ENCODE measurements at places on chromosomes 11 and 22.

- peak; percentile 37 for ATAC-seq
These were observed 137.0 kb downstream of the SLC1A2 start for GRCh38 chr11:35282221-35282882.

DNA sequence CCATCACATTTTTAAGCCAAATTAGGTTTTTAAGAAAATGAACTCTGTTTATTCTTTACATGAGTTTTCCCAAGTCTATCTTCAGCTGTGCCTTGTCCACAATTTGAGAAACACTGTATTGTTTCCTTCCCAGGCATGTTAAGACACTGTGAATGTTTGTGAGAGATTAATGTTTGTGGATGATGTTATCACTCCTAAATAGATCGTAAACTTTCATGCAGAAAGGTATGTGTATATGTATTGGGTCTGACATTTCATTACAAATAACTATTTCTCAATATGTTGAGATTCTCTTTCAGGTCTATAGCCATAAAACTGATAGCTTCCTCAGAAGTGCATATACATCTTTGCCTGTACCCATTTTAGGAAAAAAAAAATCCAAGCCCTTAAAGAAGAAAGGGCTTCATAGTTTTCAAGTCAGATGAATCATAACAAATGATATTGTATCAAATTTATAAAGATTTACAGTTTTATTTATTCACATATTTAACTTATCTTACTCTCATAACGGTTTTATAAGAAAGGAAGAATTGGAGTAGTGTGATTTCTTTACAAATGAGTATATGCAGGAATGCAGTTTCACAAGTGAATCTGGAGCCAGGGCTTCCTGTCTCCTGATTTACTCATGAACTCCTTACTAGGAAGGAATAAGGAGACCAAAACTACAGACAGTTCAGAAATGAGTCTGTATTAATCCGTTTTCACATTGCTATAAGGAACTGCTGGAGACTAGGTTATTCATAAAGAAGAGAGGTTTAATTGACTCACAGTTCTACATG is 11.2 kb downstream of the OR8D1 start:
- ATAC-seq, result no peak

DNA sequence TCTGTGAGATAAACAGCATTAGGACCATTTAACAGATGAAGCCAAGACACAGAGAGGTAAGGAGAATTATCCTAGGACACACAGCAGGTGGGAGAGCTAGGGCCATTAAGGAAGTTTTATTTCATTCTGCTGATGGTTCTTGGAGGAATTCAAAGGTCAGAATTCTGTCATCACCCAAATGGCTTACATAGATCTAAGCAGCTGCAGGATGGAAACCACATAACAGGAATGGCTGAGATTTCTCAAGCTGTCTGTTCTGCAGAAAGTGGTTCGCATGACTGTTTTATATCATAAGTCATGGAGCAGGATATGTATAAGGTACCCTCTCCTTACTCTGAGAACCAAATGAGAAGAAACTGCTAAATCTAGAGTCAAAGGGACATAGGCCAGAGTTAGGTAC is 163.2 kb upstream of the NARS2 start:
- ATAC-seq, result no peak

DNA sequence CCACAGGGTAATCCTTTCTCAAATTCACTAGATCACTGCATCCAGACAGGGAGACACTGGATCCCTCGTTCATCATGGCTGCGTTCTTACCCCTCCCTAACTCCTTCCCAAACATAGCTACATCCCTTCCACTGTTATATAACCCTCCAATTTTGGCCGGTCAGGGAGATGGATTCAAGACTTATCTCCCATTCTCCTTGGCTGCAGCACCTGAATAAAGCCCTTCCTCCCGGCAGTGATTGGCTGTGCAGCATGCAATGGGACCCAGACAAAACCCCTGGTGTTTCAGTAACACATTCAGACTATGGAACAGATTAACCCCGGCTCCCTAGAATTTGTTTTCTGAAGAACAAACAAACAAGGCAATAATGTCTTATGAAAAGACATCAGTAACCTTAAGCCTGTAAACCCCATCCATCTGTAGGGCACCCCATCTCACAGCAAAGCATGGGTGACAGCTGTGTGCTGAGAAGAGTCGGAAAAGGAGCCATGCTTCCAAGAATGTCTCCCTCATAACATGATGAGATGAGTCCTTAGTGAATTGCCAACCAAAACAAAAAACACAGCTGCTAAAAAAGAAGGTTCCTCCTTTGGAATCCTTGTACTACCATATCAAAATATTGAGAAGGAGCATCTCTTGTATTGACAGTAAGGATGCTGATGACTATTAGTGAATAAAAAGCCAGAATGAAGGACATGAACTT is 5.0 kb downstream of the MIF start:
- ATAC-seq, result no peak

DNA sequence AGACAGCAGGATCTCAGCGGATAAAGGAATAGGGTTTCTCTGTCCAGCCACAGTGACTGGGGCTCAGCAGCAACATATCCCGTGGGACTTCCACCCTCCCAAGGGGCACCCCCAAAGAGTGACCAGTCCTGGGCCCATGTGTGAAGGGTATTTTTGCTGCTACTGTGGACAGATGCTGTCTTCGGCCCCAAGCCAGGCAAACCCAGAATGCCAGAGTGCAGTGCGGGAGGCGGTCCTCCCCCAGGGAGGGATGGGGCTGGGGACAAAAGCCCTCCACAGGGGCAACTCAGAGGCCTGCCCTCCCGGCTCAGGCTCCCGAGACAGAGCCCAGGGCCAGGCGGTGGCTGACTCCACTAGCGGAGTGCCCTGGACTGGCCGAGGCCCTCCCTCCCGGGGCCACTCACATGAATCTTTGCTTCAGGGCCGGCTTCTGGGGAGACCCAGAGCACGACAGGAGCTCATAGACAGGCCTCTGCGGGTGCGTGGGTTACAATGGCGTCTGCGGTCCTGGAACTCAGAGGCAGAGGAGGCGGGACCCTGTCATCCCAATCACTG is 34.7 kb upstream of the WNT7B start:
- ATAC-seq, result no peak

DNA sequence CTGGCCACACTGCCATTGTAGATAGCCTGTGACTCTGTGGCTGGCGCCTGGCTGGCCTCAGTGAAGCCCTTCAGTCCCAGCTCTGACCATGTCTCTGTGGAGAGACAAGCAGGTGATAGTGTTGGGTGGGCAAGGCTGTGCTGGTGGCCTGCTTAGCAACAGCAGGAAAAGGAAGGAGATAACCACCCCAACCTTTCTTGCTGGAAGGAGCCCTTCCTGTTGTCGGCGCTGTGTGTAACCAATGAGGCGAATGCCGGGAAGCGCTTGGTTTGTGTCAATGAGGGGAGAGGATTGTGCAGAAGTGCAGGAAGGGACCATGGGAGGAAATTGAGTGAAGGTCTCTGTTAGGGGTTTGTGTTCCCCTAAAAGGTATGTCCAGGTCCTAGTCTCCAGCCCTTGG is 27.3 kb downstream of the PARVB start:
- ATAC-seq, result no peak

DNA sequence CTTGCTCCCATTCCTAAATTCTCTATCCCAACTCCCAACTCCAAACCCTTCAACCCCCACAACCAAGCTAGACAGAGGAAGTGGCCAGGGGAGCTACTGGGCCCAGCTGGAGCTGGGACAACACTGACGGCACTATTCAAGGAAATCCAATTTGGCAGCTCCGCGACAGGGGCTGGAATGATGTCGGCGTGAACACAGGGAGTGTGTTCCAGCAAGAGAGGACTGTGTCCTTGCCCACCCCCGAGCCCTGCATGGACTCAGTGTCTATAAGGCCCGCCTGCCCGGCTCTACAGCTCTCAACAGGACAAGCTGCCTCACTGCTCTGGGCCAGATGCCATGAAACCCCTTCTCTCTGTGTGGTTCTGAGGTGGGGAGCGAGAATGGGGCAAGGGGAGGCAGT is 11.3 kb downstream of the PCSK7 start:
- ATAC-seq, result peak; percentile 52

- ATAC-seq, result no peak
These were observed 45.4 kb upstream of the CFAP300 start for GRCh38 chr11:102001657-102002338.

Measured in gastroesophageal sphincter (tissue), 4 donors.